ENCODE measurements at places on chromosomes 3 and 15. TPM values are rescaled to one million over a fixed set of nuclear protein-coding genes. Genes with fewer than 3 reads are reported as not detected.

Gene CORO2B
- 1.4 TPM for total RNA-seq

DNA sequence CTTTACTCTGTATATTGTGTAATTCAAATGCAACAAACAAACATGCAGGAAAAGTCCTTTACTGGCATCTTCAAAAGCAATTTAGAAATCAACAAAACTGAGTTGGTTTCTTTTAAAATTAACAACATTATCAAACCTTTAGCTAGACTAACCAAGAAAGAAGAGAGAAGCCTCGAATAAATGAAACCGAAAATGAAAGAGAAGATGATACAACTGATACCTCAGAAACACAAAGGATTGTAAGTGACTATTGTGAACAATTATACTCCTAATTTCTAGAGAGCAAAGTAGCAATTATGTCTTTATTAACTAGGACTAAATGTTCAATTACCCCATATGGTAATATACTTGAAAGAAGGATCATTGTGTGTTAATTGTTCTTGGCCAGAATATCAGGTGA lies 49.2 kb upstream of the P3H2 start:
- peaks cover 47% of the 10 kb centered on the region for H3K36me3 ChIP-seq
- DNase-seq: no peak
- H3K27me3 ChIP-seq: no peaks in the 10 kb centered on the region
- peaks cover 32% of the 10 kb centered on the region for H3K4me1 ChIP-seq
- H3K4me3 ChIP-seq: peak overlapping the region; percentile 47
- no peak overlapping the region for H3K27ac ChIP-seq

DNA sequence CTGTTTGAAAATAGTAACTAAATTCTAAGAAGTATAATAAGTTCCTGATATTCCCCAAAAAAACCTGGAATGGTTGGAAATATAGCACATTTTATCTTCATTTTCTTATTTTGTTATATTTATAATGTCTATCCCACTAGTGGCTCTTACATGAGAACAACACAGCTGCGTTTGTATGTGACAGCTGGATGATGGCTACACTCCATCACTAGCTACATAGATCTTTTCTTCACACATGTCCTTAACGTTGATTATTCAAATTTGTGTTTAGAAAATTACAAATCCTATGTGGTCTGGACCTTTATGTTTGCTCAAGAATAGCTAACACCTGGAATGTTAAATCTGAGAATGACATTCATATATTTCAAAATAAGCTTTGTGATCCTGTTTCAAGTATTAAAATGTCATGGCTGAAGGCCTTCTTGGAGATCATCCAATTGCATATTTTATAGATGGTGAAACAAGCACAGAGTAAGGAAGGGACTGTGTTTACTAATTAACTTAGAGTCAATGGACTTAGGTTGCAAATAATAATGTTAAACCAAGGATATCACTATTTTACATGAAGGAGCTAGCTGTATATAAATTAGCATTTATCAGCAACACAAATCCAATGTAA lies 60.8 kb downstream of the ATP13A5 start:
- no peak overlapping the region for H3K4me3 ChIP-seq
- no peak overlapping the region for H3K27ac ChIP-seq

DNA sequence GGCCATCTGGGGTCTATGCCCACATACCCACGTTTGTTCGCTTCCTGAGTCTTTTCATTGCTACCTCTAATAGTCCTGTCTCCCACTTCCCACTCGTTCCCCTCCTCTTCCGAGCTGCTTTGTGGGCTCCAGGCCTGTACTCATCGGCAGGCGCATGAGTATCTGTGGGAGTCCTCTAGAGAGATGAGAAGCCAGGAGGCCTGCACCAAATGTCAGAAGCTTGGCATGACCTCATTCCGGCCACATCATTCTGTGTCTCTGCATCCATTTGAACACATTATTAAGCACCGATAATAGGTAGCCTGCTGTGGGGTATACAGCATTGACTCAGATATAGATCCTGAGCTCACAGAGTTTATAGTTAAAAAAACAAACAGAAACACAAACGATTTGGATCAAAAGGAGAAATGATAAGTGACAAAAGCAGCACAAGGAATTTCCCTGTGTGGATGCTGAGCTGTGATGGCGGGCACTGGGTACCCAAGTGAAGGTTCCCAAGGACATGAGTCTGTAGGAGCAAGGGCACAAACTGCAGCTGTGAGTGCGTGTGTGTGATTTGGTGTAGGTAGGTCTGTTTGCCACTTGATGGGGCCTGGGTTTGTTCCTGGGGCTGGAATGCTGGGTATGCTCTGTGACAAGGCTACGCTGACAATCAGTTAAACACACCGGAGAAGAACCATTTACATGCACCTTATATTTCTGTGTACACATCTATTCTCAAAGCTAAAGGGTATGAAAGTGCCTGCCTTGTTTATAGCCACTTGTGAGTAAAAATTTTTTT lies 35.9 kb downstream of the NR1I2 start:
- peak; percentile 49 for DNase-seq
- no peaks in the 10 kb centered on the region for H3K36me3 ChIP-seq
- no peaks in the 10 kb centered on the region for H3K27me3 ChIP-seq
- no peaks in the 10 kb centered on the region for H3K4me1 ChIP-seq
- no peak overlapping the region for H3K27ac ChIP-seq

- H3K36me3 ChIP-seq: no peaks in the 10 kb centered on the region
- H3K27ac ChIP-seq: no peak overlapping the region
- no peak overlapping the region for H3K4me3 ChIP-seq
- no peak for DNase-seq
- no peaks in the 10 kb centered on the region for H3K27me3 ChIP-seq
- no peaks in the 10 kb centered on the region for H3K4me1 ChIP-seq
These were observed 325.0 kb upstream of the CDIN1 start for GRCh38 chr15:36254426-36254825.

- peak overlapping the region; percentile 80 for H3K27ac ChIP-seq
- no peaks in the 10 kb centered on the region for H3K27me3 ChIP-seq
These were observed 155.2 kb upstream of the CGNL1 start for GRCh38 chr15:57221134-57221533.

DNA sequence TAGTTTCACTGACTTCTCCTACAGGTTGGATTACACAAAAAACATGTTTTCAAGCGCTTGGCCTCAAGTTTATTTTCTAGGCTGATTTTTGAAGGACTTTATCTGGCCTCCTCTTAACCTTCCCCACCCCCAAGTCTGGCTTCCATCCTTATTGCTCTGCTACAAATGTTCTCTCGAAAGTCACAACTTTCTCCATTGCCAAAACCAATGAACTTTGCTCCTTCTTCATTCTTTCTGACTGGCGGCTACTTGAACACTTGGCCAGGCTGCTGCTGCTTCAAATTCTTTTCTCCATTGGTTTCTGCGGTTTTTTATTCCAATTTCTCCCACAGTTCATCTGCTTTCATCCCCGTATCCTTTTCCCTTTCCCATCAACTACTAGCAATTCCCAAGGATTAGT lies 106.6 kb downstream of the TOP2B start:
- no peaks in the 10 kb centered on the region for H3K4me1 ChIP-seq
- H3K27me3 ChIP-seq: no peaks in the 10 kb centered on the region
- DNase-seq: no peak
- H3K36me3 ChIP-seq: peaks cover 7% of the 10 kb centered on the region
- no peak overlapping the region for H3K27ac ChIP-seq

DNA sequence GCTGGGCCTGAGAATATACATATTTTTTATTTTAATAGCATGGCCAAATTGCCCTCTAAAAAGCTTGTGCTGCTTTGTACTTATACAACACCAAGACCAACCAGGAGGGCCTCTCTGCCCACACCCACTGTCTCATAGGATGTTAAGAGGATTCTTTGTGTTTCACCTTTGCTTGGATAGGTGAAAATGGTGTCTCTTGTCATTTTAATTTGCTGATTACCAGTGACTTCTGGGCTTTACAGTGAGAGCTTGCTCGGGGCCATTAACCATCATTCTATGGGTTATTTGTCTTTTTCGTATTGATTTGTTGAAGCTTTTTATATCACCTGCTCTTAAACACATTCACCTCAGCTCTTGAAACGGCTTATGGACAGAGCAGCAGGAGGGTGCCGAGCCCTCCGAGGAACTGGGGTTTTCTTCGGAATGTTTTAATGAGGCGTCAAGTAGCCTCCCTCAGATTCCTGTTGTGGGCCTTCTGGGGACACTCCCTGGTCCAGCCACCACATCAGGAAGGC lies 10.5 kb downstream of the PTH1R start:
- H3K4me1 ChIP-seq: peaks cover 5% of the 10 kb centered on the region
- H3K27me3 ChIP-seq: peaks cover 55% of the 10 kb centered on the region
- H3K4me3 ChIP-seq: no peak overlapping the region

- H3K27me3 ChIP-seq: peaks cover 11% of the 10 kb centered on the region
- no peak overlapping the region for H3K4me3 ChIP-seq
- H3K4me1 ChIP-seq: peaks cover 6% of the 10 kb centered on the region
- no peaks in the 10 kb centered on the region for H3K36me3 ChIP-seq
- H3K27ac ChIP-seq: no peak overlapping the region
- DNase-seq: no peak
These were observed 3.7 kb upstream of the CLDN1 start for GRCh38 chr3:190325923-190326322.

- no peaks in the 10 kb centered on the region for H3K36me3 ChIP-seq
- H3K27ac ChIP-seq: no peak overlapping the region
- H3K4me1 ChIP-seq: no peaks in the 10 kb centered on the region
- no peaks in the 10 kb centered on the region for H3K27me3 ChIP-seq
- DNase-seq: no peak
- no peak overlapping the region for H3K4me3 ChIP-seq
These were observed 72.5 kb downstream of the TM2D3 start for GRCh38 chr15:101579631-101580163.

GRCh38 chr3:100069472-100069871 lies 44.8 kb downstream of the FILIP1L start:
- no peak overlapping the region for H3K27ac ChIP-seq
- H3K4me1 ChIP-seq: peaks cover 7% of the 10 kb centered on the region
- DNase-seq: no peak
- no peaks in the 10 kb centered on the region for H3K36me3 ChIP-seq

- H3K27ac ChIP-seq: no peak overlapping the region
- no peak overlapping the region for H3K4me3 ChIP-seq
- H3K27me3 ChIP-seq: no peaks in the 10 kb centered on the region
- no peaks in the 10 kb centered on the region for H3K4me1 ChIP-seq
These were observed 43.1 kb upstream of the TP63 start for GRCh38 chr3:189588070-189588469.

DNA sequence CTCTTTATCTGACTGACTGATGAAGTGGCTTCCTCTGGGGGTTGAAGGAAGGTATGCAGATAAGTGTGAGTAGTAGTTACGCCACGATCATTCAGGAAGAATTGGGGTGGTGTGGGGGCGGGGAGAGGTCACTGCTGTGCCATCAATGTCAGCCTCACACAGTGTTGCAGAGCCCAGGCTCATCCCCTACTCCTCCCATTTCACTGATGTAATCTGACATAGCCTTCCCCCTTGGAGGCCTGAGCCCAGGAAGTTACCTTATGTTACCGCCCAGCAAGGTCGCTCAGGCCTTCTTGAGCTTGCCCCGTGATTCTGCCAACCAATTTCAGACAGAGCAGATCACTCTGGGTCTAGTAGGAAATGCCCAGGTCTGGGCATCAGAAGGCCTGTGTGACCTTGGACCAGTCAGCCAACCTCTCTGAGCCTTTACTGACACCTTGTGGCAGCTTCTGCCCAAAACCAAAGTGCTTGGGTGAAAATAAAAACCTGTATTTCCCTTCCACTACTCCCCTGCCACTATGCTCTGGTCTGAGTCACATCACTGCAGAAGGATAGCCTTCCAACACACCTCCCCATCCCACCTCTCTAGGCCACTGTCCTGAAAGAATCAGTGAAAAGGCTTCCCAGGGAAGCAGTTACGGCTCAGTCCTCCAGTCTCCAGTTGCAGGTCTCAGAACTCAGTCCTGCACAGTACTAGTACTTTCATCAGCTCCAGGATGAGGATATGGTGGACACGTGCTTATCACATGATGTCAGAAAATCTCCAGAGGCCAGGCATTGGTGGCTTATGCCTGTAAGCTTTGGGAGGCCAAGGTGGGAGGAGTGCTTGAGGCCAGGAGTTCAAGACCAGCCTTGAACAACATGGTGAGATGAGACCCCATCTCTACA lies 28.1 kb upstream of the INSYN1 start:
- H3K4me3 ChIP-seq: no peak overlapping the region
- no peak overlapping the region for H3K27ac ChIP-seq
- no peaks in the 10 kb centered on the region for H3K36me3 ChIP-seq
- peaks cover 12% of the 10 kb centered on the region for H3K27me3 ChIP-seq
- H3K4me1 ChIP-seq: no peaks in the 10 kb centered on the region

DNA sequence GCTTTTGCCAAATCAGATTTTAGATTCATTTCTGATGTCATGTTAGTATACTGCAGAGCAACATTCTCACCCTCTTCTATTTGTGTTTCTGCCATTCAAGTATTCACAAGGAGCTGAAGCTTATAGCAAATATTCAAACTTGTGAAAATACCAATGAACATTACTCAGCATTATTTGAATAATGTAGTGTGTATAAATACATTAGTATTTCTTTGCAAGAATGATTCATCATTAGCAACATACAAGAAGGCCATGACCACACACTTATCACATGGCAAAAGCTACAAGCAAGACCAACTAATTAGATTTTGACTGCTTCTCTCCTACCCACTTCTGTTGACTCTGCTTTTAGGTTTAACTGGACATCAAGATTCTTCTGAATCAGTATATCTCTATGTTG lies 124.9 kb downstream of the IGSF11 start:
- no peak overlapping the region for H3K27ac ChIP-seq
- H3K27me3 ChIP-seq: no peaks in the 10 kb centered on the region
- no peak for DNase-seq
- H3K36me3 ChIP-seq: no peaks in the 10 kb centered on the region
- H3K4me1 ChIP-seq: no peaks in the 10 kb centered on the region

DNA sequence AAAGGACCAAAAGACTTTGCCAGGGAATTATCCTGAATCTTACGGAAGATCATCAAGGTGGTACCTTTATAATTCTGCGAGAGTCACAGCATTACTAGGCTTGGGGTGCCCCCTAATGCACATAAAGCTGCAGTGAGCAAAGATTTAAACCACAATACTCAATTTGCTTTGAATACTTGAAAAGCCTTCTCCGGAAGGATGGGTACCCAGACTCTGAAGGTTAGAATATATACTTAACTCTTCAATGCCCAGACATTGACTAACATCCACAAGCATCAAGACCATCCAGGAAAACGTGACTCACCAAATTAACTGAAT lies 117.8 kb upstream of the KCNH8 start:
- no peaks in the 10 kb centered on the region for H3K27me3 ChIP-seq
- peak; percentile 49 for DNase-seq
- no peaks in the 10 kb centered on the region for H3K36me3 ChIP-seq

DNA sequence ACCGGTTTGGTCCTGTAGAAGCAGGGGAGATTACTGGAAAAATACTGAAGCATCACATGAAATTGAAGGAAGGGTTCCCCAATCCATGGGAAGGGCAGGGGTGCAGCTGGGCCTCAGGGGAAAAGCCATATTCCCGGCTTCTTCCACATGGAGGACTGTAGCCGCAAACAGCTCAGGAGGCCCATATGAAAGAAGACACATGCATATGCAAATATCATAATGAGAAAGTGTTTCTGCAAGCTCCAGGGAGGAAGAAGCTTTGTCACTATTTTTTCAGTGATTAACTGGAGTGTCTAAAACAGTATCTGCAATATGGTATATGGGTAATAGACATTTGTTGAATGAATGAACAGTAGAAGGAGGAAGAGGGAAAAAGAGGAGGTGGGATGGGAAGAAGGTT lies 19.1 kb downstream of the DPH3 start:
- no peak for DNase-seq
- no peaks in the 10 kb centered on the region for H3K4me1 ChIP-seq
- no peak overlapping the region for H3K27ac ChIP-seq
- H3K27me3 ChIP-seq: no peaks in the 10 kb centered on the region
- no peaks in the 10 kb centered on the region for H3K36me3 ChIP-seq
- H3K4me3 ChIP-seq: no peak overlapping the region
